Spleen (tissue), 13 donors: ENCODE measurements at places on chromosomes 1 and 21. TPM values are rescaled to one million over a fixed set of nuclear protein-coding genes. Genes with fewer than 3 reads are reported as not detected.

DNA sequence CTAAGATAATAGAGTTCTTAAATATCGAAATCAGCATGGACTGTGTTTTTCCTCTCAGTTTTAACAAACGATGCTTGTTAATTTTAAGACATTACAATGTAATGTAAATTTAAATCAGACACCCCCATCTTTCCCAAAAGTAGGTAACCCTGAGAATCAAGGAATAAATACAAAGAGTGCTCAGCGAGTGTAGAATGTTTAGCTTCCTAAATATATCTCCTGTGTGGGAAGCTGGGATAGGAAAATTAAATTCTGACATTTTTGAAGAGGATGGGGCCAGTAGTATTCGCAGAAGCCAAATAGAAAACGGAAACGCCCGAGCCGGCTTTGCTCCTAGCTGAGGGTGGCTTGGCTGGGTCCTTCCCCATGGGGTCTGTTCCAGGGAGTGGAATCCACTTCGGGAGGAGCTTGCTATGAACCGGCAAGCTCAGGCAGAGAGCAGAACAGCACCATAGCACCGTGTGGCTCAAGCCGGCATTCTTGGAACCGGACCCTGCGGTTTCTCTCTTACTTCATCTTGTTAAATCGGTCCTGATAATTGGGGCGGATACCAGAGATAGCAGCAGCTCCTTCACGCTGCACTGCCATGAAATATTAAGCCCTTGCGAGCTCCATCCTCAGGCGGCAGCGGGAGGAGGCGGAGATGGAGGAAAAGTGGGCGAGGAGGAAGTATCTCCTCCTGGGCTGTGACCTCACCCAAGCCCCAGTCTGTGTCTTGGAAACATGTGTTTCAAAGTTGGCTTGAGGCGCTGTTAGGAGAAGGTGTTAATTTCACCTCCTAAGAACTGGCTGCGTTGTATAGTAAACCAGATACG lies 24.9 kb downstream of the MAP3K7CL start:
- H3K27ac ChIP-seq: no peak overlapping the region
- DNase-seq: no peak
- no peaks in the 10 kb centered on the region for H3K27me3 ChIP-seq

Gene IL20
- not detected for total RNA-seq

DNA sequence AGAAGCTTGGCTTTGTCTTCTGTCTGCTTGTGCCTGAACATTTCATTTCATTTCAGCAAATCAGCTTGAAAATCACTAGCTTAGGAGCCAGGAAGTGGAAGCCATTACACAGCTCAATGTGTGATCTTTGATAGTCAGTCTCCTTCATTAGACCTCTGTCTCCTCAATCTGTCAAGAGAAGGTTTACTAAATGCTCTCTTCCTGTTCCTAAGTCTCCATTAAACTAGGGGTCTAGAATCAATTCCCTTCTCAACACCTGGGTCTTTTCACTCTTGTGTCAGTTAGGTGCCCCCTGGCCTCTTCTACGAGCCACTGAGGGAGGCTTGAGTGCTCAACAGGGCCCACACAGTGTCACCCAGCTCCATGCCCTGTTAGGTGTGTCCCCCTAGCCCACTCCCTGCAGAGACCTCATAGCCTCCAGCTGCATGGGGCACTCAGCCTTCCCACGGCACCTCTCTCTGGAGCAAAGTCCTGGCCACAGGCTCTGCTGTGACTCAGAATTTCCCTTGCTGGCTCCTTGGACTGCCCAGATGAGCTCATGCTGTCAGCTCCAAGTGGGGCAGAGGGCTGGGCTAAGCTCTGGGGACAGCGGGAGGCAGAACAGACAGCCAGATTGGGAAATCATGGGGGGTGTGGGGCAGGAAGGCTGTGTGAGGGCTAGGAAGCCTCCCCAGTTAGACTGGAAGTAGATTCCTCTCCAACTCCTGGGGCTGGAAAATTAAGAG lies 115.7 kb upstream of the IPO9 start:
- peak overlapping the region; percentile 80 for H3K27ac ChIP-seq
- peaks cover 1% of the 10 kb centered on the region for H3K36me3 ChIP-seq
- no peaks in the 10 kb centered on the region for H3K27me3 ChIP-seq

- no peaks in the 10 kb centered on the region for H3K36me3 ChIP-seq
- H3K27me3 ChIP-seq: peaks cover 59% of the 10 kb centered on the region
- no peak for DNase-seq
- peak within 1 kb of the TSS; percentile 32 for H3K4me3 ChIP-seq
- peaks cover 44% of the 10 kb centered on the region for H3K4me1 ChIP-seq
Measured at GRCh38 chr1:6205849-6206519, at the start of gene RNF207. Gene RNF207 (plus strand): TSS chr1:6206119. CDS start chr1:6206536, 417 bp downstream.

- H3K4me1 ChIP-seq: no peaks in the 10 kb centered on the region
- no peaks in the 10 kb centered on the region for H3K27me3 ChIP-seq
- no peak overlapping the region for H3K27ac ChIP-seq
Measured at GRCh38 chr1:245485996-245486395, 331.2 kb downstream of the KIF26B start.

Gene KCNJ9
- not detected for total RNA-seq

DNA sequence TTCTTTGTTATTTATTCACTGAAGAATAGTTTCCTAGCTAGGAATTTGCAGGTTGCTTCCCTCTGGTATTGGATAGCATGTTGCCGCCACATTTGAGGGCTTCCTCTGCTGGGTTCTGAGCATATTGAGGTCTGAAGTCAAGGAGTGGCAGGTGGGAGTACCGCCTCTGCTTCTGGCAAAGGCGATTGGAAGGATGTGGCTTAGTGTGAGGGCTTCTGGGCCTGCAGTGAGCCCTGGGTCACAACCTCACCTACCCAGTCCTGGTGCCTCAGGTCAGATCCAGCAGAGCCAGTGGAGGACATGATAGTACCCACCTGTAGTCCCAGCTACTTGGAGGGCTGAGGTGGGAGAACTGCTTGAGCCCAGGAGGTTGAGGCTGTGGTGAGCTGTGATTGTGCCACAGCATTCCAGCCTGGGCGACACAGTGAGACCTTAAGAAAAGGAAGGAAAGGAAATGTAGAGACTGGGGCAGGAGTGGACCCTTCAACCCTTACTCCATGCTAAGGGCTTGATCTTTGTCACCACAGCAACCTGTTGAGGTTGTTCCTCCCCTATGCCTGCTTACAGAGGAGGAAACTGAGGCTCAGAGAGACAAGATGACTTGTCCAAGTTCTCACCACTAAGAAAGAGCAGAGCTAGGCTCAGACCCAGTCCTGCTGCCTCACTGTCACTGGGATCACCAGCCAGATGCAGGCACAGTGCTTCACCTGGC lies 22.8 kb downstream of the A3GALT2 start:
- peak overlapping the region; percentile 49 for H3K27ac ChIP-seq
- H3K4me1 ChIP-seq: peaks cover 41% of the 10 kb centered on the region
- no peak overlapping the region for H3K4me3 ChIP-seq
- H3K27me3 ChIP-seq: no peaks in the 10 kb centered on the region
- H3K36me3 ChIP-seq: peaks cover 37% of the 10 kb centered on the region
- DNase-seq: peak; percentile 57

GRCh38 chr1:210625715-210626114 lies 297.0 kb downstream of the HHAT start:
- no peaks in the 10 kb centered on the region for H3K36me3 ChIP-seq
- H3K4me3 ChIP-seq: no peak overlapping the region
- no peaks in the 10 kb centered on the region for H3K4me1 ChIP-seq
- no peak for DNase-seq

DNA sequence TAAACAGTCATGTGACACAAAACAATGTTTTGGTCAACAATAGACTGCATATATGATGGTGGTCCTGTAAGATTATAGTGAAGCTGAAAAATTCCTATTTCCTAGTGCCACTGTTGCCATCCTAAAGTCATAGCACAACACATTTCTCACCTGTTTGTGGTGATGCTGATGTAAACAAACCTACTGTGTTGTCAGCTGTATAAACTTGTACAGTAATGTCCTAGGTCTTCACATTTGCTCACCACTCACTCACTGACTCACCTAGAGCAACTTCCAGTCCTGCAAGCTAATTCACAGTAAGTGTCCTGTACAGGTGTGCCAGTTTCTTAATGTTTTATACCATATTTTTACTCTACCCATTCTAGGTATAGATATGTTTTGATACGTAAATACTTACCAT lies 326.1 kb upstream of the USP24 start:
- H3K36me3 ChIP-seq: no peaks in the 10 kb centered on the region
- H3K27ac ChIP-seq: no peak overlapping the region

Gene TUT4
- total RNA-seq: 86.7 TPM

DNA sequence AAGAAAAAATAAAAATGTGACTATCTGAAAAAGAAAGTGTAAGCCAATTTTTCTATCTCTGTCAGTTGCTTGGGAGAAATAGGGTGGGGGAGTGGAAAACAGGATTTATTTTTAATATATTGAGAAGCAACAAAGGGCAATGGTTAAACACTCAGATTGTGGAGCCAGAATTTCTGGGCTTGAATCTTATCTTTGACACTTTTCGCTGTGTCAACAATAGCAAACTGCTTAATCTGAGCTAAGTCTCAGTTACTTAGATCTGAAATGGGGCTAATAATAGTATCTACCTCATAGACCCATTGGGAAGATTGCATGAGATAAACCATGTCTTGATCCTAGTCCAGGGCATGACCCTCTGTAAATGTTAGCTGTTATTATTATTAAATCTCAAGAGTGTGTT lies 468.1 kb downstream of the ADGRL2 start:
- no peak for DNase-seq
- no peak overlapping the region for H3K4me3 ChIP-seq
- no peak overlapping the region for H3K27ac ChIP-seq
- no peaks in the 10 kb centered on the region for H3K27me3 ChIP-seq

Gene CCDC30
- total RNA-seq: 4.7 TPM

GRCh38 chr1:42720868-42721267 lies 19.2 kb downstream of the CLDN19 start:
- no peaks in the 10 kb centered on the region for H3K36me3 ChIP-seq
- H3K27ac ChIP-seq: no peak overlapping the region
- H3K4me3 ChIP-seq: no peak overlapping the region
- no peaks in the 10 kb centered on the region for H3K27me3 ChIP-seq

GRCh38 chr1:36612881-36613280 lies 130.2 kb upstream of the CSF3R start:
- no peak overlapping the region for H3K27ac ChIP-seq
- H3K4me1 ChIP-seq: no peaks in the 10 kb centered on the region
- no peak for DNase-seq
- H3K4me3 ChIP-seq: no peak overlapping the region
- H3K27me3 ChIP-seq: peaks cover 4% of the 10 kb centered on the region
- no peaks in the 10 kb centered on the region for H3K36me3 ChIP-seq

GRCh38 chr1:167697667-167698141 lies 24.1 kb upstream of the MPZL1 start:
- H3K36me3 ChIP-seq: peaks cover 99% of the 10 kb centered on the region
- peak overlapping the region; percentile 16 for H3K27ac ChIP-seq
- H3K4me1 ChIP-seq: peaks cover 15% of the 10 kb centered on the region
- DNase-seq: no peak
- no peak overlapping the region for H3K4me3 ChIP-seq

- H3K27ac ChIP-seq: no peak overlapping the region
- no peak overlapping the region for H3K4me3 ChIP-seq
- no peaks in the 10 kb centered on the region for H3K27me3 ChIP-seq
- no peak for DNase-seq
- H3K4me1 ChIP-seq: no peaks in the 10 kb centered on the region
- no peaks in the 10 kb centered on the region for H3K36me3 ChIP-seq
Measured at GRCh38 chr1:190615818-190616217, 138.2 kb upstream of the BRINP3 start.
